ENCODE measurements at places on chromosomes 7 and 10.

DNA sequence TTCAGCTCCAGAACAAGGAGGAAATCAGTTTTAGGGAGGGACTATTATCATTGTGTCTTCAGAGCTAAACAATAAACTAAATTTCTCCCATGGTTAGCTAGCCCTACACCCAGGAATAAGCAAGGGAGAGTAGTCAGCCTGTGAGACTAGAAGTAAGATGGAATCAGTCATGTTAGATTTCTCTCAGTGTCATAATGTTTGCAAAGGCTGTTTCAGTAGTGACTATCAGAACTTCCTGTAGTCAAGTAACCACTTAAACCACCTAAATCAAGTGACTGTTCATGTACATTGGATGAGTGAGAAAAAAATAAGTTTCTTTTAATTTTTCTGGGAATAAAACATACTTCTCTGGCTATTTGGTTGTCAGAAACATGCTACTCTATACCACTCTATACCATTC, 121.6 kb downstream of the KCND2 start:
- DNase-seq, result no peak

GRCh38 chr7:148835854-148836253, 48.2 kb downstream of the EZH2 start:
- DNase-seq, result no peak

DNA sequence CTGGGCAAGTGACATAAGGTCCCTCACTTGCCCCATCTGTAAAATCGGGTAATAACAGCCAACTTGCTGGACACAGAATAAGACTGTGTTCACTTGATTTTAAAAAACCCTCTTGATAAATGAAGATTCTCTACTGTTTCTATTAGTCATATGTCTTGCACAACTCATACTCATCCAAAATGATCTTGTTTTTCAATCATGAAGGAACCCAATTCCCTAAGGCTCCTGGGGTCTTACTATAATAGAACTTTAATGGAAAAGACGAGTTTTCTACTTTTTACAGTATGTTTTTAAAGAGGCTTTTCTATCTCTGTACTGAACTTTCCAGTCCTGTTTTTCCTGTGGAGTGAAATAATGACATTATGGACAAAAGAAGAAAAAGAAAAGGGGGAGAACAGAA, 103.8 kb downstream of the ARID5B start:
- DNase-seq, result no peak

DNA sequence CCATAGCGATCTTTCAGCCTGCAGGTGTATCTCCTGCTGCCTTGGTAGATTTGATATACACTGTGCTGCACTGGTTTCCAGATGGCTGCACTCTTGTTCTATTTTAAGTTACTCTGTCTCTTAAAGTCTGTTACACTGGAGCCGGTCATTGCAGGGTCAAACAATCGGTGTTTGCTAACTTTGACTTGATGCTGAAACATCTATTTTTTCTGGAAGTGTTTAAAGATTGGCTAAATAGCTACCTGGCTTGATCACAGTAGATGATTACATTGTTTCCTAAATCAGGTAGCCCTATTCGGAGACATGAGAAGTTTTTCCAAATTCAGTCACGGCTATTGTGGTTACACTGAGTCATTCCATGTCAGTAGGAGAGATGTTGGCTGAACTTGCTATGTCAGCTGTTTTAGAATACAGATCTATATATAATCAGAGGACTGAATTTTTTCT, 574.8 kb downstream of the ETV1 start:
- DNase-seq, result no peak

- DNase-seq, result no peak
Observed at GRCh38 chr10:235915-236314, 100.7 kb downstream of the ZMYND11 start.

GRCh38 chr7:19585761-19586160, 123.1 kb downstream of the POLR1F start:
- no peak for DNase-seq

DNA sequence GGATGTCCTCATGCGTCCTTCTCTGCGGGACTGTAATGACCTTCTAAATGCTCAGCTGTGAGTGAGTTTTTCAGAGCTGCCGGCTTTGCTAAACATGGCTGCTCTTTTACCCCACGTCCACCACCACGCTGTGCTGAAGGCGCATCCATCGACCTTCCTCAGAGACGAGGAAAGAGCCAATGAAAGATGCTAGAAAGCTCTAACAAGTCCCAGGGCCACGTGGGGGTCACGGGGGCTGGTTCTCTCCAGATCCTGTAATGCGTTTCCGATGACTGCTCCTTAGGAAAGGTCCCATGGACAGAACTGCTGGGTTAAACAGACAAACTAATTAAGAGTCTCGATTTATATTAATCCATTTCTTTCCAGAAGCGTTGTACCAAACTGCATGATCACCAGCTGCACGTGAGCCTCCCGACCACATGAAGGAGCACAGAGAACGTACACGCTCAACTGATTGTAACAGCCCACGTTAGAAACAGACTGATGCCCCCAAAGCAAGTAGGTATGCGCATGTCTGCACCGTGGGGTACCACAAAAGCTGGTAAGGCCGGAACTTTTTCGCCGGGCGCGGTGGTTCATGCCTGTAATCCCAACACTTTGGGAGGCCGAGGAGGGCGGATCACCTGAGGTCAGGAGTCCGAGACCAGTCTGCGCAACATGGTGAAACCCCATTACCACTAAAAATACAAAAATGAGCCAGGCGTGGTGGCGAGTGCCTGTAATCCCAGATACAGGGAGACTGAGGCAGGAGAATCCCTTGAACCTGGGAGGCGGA, 109.6 kb downstream of the TCERG1L start:
- DNase-seq, result no peak

- no peak for DNase-seq
Observed at GRCh38 chr10:79303631-79304478, 43.4 kb upstream of the PPIF start.

- DNase-seq, result no peak
Observed at GRCh38 chr7:28328146-28328545, 84.2 kb upstream of the CREB5 start.

DNA sequence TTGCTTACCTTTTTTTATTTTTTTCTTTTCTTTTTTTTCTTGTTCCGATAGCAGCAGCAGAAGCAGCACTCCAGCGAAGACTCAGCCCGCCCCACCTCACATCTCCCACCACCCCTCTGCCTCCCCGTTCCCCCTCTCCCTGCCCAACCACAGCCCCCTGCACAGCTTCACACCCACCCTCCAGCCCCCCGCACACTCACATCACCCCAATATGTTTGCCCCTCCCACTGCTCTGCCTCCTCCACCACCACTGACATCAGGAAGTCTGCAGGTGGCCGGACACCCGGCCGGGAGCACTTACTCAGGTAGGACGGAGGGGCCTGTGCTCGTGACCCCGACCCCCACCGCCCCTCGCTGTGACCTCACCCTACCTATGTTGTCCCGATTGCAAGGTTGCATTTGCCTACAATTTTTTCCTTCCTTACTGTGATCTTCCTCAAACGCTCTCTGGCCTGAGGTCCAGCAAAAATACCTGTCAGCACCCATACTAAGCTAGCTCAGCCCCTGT, 367.2 kb upstream of the GALNT17 start:
- DNase-seq, result no peak

DNA sequence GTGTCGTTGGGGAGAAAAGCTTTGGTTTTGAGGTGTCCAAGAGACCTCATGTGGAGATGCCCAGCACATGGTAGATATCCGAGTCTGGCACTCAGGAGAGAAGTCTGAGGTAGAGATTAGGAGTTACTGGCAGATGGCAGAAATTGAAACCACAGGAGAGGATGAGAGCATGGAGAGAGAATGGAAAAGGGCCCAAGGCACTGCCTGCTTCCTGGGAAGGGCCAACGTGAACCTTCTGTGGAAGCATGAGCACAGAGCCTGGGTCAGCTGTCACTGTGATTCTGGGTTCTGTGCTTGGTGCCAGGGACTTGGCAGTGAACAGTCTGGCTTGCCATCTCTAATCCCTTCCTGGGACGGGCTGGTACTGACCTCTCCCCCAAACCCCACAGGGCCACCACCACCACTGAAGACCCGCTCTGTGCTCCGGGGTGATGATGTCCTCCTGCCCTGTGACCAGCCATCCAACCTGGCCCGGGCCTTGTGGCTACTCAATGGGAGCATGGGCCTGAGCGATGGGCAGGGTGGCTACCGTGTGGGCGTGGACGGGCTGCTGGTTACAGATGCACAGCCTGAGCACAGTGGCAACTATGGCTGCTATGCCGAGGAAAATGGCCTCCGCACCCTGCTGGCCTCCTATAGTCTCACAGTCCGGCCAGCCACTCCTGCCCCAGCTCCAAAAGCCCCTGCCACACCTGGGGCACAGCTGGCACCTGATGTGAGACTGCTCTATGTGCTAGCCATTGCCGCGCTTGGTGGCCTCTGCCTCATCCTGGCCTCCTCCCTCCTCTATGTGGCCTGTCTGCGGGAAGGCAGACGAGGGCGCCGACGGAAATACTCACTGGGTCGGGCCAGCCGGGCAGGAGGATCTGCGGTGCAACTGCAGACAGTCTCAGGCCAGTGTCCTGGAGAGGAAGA, 4.1 kb downstream of the MRPL43 start:
- no peak for DNase-seq

DNA sequence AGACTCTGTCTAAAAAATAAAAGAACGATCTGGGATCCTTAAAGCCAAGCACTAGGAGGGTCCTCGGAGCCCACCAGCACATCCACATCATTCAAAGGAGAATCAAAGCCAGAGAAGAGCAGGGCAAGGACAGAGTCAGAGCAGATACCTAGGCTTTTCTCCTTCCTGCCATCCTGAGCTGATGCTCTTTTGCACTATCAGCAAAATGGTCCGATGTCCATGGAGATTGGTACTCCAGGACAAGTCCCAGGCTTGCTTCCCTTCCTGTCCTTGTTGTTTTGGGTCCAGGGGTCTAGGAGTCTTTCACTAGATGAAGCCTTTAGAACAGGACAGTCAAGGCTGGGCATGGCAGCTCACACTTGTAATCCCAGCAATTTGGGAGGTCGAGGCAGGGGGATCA, 58.0 kb upstream of the ELN start:
- no peak for DNase-seq

DNA sequence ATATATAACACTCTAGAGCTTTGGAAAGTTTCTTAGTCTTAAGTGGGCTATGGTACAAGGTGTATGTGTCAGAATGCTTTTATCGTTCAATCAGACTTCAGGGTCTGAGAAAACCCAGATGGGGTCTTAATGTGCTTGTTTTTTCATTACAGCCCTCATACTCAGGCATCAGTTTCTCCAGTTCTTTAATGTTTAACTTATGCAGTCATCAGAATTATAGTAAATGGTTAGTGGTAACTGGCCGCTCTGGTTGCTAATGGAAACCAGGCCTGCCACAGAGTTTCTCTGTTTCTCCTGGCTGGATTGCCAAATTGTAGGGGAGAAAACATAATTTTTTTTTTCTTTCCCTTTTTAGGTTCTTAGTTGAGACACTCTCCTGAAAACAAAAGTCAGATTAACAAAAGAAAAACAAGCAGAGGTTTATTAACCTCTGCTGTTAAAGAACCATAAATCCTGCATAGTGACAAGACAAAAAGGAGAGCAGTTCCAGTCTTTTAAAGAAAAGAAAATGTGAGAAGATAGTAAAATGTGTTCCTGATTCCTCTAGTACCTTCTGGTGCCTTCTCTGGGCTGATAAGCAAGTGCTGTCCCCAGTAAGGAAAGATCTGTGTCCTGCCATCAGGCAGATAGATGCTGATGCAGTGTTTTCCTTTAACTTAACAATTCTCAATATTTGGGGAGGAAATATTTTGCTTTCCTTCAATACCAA, 21.5 kb upstream of the GHITM start:
- peak; percentile 76 for DNase-seq

- DNase-seq, result peak; percentile 34
Observed at GRCh38 chr7:24963218-24963617, 16.8 kb downstream of the OSBPL3 start.

DNA sequence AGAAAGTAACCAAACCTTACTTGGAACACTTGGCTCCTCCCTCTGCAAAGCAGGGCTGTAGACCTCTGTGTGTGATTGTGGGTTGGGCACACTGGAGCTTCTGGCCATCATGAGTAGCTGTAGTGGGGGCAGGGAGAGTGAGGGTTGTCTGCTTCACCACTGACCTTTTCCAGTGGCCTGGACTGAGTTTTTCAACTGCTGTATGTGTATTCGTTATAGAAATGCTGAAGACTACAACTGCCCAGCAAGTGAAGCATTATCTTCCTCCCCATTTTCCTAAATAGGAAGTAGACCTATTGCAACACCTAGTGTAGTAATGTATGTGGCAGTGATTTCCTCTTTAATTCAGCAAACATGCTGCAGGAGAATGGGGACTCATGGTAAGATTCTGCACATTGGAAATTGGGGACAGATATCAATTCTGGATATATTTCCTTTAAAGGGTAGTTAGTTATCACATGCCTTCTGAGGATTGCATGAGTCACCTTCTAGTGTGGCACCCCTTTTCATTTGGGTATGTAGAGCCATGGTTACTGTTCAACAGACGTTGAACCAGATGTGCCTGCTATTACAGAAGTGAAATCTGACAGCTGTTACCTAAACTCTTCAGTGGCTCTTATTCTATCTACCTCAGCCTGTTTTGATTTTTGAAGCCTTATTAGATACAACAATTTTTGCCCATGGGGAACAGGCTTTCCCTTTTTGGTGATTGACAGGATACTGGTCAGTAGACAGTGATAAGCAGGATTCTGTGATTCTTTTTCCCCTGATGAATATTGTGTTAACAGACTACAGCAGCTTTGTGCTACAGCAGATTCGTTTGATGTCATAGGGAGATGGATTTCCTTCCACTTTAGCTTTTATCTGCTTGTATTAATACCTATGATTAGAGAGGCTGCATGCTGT, 130.9 kb downstream of the SND1 start:
- peak; percentile 24 for DNase-seq

DNA sequence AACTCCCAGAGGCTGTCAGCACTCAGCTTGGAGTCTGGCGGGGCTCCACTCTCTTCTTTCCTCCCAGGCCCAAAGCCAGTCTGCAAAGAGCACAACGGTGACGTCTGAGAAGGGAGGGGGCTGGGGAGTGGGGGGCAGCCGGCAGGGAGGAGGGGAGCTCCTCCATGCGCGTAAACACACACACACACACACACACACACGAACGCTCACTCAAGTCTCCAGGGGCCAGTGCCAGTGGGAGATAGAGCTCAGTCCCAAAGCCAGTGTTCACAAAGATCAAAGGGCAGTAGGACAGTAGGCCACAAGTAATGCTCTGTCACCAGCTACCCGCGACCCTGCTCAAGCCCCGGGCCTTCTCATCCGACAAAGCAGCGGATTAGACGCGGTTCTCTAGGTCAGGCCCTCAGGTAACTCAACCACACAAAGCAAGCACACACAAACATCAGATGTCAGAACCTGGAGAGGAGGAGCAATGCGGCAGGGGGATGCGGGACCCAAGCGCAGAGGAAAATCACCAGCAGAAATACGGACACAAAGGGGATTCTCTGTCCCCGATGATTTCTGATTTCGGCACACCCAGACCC, 19.9 kb downstream of the TCAF1 start:
- DNase-seq, result no peak

GRCh38 chr7:151769188-151769821, 107.6 kb downstream of the PRKAG2 start:
- no peak for DNase-seq

- peak; percentile 78 for DNase-seq
Observed at GRCh38 chr10:62437696-62438095, 63.5 kb downstream of the ZNF365 start.

GRCh38 chr7:41319581-41319980, 383.3 kb downstream of the INHBA start:
- no peak for DNase-seq

GRCh38 chr10:90937645-90938258, 16.9 kb upstream of the ANKRD1 start:
- DNase-seq, result no peak

- DNase-seq, result no peak
Observed at GRCh38 chr7:37212556-37212955, 236.1 kb downstream of the ELMO1 start.
